ENCODE measurements at places on chromosomes 2 and 18.

- DNase-seq = no peak
Measured at GRCh38 chr2:196427986-196428634, 211.4 kb upstream of the CCDC150 start.

GRCh38 chr2:131076707-131077106 is 16.6 kb downstream of the FAM168B start:
- no peak for DNase-seq

- no peak for DNase-seq
Measured at GRCh38 chr18:57755473-57756067, 47.5 kb downstream of the ATP8B1 start.

DNA sequence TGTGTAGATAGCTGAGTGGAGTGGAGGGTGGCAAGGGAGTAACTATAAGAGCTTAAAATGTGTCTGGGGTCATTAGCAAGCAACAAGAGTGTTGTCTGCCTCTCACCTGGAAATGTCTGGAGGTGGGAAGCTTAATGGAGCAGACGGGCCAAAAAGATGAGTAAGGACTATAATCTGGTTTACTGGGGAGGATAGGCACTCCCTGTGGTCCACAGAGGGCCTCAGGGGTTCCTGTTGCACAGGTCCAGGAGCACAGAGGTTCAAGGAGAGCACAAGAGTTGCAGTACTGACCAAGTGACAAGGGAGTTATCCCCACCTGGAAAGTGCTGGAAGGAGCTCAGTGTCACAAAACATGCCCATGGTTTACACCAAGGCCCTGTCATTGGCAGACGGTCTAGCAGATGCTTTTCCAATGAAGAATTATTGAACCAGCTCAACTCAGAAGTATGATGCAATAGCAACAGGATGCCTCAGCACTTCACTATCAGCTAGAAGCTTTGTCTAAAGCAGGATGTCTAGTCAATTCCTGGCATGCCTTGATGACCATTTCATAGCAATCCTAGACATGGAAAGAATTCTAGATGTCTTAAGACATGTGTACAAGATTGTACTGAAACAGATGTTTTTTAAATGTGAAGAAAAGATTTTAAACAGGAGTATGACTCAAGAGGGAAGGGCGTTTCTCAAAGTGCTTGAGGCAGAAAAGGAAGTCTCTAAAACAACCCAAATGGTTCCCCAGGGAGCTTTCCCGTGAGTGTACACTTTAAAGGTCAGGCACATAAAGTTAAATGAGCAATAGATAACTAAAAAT is 62.9 kb upstream of the SERPINE2 start:
- DNase-seq = peak; percentile 86

DNA sequence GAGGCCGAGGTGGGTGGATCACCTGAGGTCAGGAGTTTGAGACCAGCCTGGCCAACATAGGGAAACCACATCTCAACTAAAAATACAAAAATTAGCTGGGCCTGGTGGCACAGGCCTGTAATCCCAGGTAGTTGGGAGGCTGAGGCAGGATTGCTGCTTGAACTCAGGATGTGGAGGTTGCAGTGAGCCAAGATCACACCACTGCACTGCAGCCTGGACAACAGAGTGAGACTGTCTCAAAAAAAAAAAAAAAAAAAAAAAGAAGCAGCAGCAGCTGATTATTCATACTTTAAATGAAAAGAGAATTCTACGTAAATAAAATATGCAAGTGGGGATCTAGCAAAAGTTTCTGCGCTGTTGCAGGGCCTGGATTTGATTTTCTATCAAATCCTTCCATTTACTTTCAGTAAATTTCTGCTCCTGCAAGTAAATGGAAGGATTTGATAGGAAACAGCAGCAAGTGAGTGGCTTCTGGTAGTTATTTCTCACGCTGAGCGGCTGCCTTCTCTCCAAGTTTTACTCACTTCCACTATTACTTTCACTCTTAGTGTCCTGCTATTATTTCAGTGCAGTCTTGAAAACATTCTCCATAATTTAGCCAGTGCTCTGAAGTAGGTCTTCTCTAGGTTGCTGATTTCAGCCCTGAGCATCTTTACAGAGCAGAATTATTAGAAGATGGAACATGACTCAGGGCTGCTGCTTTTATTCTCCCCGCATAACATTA is 68.4 kb downstream of the SLC16A14 start:
- DNase-seq = no peak

DNA sequence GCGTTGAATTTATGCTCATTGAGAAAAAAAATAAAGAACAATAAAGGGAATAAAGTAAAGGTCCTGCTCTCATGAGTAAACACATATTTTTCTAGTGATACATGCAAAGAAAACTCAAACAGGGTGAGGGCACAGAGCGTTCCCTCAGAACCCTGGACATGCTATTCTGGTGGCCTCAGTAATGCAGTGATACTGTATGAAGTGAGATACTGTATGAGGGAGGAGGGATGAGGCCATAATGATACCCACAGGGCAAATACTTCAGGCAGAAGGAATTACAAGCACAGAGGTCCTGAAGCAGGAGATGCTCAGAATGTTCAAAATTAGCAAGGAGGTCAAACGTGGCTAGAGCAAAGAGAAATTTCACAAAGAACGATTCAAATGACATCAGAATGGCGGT is 28.4 kb upstream of the RNU4ATAC start:
- peak; percentile 41 for DNase-seq

DNA sequence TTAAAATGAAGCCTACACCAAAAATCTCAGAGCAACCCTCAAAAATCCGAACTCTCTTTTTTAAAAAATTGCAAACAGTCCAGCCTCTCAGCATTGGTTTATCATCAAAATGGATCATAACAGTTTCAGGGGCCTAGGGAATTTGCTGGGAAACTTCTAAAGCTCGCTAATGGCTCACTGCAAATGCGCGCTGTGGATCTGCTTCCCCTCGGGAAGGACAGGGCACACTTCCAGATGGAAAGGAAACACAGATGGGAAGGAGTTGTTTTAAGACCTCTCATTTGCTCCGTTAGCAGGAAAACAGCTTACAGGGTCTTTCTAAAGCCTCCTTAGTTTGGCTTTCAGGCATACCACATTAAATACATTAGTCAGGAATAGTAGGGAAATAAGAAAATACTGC is 27.2 kb downstream of the FECH start:
- no peak for DNase-seq

- DNase-seq = no peak
Measured at GRCh38 chr2:218960309-218961165, 1.1 kb downstream of the CDK5R2 start.

DNA sequence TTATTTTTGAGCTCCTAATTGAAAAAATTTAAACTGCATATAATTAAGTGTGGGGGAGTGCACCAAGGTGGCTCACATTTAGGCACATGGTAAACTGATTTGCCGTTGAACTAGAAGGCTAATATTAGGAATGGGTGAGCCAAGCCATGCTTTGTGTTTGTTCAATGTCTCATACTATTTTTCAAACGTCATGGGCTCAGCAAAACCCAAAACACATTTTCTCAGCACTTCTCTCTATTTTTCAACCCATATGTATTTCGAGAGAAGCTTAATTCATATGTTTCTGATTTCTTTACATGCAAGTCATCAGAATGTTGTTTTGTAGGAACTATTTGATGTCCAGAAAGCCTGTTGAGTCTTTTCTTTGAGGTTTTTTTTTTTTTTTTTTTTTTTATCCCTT is 291.2 kb downstream of the TCF4 start:
- DNase-seq = no peak

DNA sequence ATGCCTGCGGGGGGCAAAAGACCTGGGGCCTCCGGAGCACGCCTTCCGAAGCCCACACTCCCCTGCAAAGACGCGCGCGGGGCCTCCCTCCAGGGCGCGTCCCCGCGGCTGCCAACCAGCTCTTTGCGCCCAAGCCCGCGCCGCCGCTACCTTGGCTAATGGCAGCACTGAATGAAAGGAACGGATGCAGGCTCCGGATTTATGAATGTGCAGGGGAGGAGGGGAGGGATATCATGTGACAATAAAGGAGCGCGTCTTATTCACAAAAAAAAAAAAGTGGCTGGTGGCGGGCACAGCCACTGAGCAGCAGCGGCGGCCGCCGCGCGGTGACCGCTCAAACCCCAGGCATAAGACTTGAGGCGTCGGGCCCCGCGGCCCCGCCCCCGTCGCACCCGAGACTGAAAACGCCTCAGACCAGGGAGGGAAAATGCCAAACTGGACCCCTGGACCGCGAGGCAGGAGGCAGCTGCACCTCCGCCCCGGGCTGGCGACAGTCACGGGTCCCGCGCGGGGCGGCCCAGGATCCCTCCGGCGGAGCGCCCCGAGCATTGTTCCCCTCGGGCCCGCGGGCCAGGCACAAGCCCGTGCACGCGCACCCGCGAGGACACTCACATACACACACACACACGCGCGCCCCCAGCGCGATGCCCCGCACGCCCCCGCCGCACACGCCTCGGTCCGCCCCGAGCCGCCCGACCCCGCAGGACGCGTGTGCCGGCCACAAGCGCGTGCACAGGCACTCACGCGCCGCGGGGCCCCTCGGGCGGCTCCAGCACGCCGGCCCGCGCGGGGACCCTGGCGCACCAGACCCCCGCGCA is 1.6 kb downstream of the SPRED2 start:
- DNase-seq = peak; percentile 57

DNA sequence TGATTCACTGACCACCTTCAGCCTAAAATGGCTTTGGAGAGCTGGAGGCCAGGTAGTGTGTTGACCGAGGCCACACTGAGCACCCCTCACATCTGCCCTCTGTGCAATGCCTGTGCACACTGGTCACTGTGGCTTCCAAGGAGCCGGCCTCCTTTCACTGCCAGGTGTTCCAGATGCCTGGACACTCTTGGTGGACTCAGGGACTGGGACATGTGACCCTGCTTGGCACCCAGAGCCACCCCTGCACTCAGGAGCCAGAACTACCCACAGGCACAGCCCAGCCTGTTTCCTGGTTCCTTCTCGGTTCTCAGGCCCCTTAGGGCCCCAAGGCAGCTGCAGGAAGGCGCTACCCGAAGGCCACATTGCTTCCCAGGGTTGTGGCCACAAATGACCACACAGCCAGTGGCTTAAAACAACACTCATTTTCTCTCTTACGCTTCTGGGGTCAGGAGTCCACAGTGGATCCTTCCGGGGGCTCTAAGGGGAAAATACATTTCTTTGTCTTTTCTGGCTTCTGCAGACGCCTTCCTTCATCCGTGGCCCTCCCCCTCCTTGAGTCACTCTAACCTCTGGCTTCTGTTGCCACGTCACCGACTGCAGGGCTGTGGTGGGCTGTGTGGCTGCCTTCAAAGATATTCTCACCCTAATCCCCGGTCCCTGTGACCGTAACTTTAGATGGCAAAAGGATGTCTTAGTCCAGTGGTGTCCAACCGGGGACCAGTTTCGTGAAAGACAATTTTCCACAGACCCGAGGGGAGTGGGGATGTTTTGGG is 78.6 kb downstream of the ASB1 start:
- no peak for DNase-seq

DNA sequence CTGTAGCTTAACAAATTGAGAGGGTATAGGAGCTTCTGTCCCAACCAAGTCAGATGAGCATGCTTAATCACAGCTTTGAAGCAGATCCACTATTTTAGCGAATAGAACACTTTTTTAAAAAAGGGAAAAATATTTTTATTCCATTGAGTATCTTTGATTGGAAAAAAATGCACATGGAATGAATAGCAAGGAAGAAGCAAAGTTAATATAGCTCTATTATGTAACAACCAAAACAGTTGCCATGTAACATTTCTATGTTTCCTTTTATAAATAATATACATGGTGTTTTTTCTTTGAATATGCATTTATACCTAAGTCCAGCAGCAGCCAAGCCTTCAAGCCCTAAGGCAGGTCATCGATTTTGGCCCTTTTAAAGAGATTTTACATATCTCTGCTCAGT is 21.4 kb upstream of the SPTBN1 start:
- DNase-seq = no peak

DNA sequence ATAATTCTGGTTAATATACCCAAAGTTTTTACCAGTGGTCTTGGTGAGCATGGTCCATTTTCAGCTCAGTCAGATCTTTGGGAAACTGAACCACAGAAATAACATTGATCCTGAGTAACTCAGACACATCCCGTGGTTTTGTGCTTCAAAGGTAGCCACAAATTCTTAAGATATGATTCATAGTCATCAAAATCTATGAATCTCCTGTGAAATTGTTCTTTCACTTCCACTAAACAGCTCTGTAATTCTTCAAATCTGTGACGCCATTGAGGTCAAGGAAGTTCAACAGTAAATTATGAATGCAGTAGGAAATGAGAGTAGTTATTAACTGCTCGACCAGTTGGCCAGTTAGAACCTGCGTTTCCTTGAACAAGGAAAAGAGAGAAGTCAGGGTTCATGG is 147.3 kb downstream of the IRS1 start:
- peak; percentile 62 for DNase-seq

- DNase-seq = peak; percentile 14
Measured at GRCh38 chr2:164014068-164014731, 278.4 kb upstream of the FIGN start.

GRCh38 chr2:128535953-128536352 is 217.3 kb upstream of the HS6ST1 start:
- peak; percentile 84 for DNase-seq

- DNase-seq = no peak
Measured at GRCh38 chr2:32780961-32781360, 153.1 kb downstream of the TTC27 start.

DNA sequence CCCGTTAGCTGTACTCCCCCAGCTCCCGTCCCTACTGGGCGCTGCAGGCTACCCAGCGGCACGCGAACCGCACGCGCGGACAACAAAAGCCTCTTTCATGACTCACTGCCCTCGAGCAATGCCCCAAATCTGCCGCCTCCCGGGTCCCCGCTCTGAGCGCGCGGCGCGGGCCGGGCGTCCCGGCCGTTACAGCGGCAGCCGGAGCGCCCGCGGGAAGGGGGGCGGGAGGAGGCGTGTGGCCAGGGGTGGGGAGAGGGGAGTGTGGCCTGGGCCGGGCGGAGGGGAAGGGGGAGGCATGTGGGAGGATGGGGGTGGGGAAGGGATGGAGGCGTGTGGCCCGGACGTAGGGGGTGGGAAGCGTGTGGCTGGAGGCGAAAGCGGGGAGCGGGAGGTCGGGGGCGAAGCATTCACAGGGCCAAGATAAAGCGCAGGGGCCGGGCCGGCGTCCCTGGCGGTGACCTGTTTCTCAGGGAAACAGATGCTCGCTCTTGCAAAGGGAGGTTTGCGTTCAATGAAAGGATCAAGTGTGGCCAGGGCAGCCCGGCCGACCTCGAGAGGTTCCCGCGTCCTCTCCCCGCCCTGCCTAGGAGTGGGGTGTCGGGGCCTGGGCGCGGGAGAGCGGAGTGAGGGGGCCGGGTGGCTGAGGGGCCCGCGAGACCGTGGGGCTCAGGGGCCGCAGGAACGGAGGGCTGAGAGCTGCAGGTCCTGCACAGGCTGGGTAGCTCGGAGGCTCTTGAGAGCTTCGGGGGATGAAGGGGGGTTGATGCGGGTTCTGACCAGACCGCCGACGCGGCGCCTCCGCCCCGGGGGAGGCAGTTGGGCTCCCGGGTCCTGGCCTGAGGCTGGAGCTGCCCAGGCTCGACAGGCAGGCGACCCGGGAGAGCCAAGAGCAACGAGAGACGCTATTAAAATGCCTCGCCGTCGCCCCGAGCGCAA is 3.5 kb upstream of the NEUROD1 start:
- peak; percentile 60 for DNase-seq
